ENCODE measurements at places on chromosomes 3 and 15.

DNA sequence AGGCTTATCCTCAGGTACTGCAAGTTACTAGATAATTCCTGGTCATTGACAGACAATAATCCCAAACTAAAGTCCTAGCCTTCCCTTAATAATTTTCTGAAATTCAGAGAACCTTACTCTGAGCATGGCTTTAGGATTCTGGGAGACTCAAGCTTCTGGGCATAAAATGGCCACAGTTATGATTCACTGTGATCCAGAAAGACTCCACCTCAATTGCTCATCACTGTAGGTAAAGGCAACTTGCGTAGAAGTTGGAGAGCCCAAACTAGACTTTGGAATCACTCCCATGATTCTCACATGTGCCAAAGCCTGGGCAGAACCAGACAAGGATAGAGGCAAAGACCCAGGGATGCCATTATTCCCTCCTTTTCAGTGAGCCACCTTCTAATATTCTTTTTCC is 195.3 kb downstream of the OSBPL10 start:
- DNase-seq = no peak

- no peak for DNase-seq
Observed at GRCh38 chr3:34948517-34948916, 690.8 kb upstream of the ARPP21 start.

GRCh38 chr3:37229740-37230139 is 55.4 kb upstream of the LRRFIP2 start:
- no peak for DNase-seq

DNA sequence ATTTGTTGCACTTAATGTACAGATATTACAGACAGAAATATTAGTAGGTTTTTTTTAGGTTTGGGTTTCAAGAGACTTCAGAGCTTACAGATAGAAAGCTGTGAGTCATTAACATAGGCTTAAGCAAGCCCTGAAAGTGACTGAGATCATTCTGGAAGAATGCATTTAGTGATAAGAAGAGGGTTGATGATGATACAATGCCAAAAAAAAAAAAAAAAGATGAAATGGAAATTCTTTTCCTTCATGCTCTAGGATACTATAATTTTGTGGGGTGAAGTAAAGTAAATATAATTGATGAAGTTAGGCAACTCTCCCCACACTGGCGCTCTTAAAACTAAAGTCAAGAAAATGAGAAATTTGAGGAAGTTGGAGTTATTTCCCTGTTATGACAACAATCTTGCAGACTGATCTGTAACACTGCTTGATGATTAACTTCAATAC is 169.4 kb upstream of the ZNF385D start:
- no peak for DNase-seq

- no peak for DNase-seq
Observed at GRCh38 chr15:80087104-80087503, 27.6 kb downstream of the ZFAND6 start.
